ENCODE measurements at places on chromosomes 3 and 15. TPM values are rescaled to one million over a fixed set of nuclear protein-coding genes. Genes with fewer than 3 reads are reported as not detected.

The MON1A gene
- total RNA-seq = 9.8 TPM

The TMEM212 gene
- total RNA-seq = not detected

The ZKSCAN7 gene
- 2.7 TPM for total RNA-seq

The LRRC31 gene
- not detected for total RNA-seq

The GOLGA8T gene
- not detected for total RNA-seq

The P3H2 gene
- total RNA-seq = 3.3 TPM

The DNASE1L3 gene
- total RNA-seq = 5.1 TPM

The PPM1L gene
- 12.7 TPM for total RNA-seq

- no peak for DNase-seq
Measured at GRCh38 chr3:72144773-72145505, 360.0 kb upstream of the PROK2 start.

GRCh38 chr3:194982472-194982871 is 288.5 kb downstream of the XXYLT1 start:
- DNase-seq = no peak

- DNase-seq = no peak
Measured at GRCh38 chr3:36944641-36945270, at the start of gene TRANK1. Gene TRANK1 (minus strand): TSS chr3:36945054. CDS start chr3:36944809, 245 bp downstream.

DNA sequence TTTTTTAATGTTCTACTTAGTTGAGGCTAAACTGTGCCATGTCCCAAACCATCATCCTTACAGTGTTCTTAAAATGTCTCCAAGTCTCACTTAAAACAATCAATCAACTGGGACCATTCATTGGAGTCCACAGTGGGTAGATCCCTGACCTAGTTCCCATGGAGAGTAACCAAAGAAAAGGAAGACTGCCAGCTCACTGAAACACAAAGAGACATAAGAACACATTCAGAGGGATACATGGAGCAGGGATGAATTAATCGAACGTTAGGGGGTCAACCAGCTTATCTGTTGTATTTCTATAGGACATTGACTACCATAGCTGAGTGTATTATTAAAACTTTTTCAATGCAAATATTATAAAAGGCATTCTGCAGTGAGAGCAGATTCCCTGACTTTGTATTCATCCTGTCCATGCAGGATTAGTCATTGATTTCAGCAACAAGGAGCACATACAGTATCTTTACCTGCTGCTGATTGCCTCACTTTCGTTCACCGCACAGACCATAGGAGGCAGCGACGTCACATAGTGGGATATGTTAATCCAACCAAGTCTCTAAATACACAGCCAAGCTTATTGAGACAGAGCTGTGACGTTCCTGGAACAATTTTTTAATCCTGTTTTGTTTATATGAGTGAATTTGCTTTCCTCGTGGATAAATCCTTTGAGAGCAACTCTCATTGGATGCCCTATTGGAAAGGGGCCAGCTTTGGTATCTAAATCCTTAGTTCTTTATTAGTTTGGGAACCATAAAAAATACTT is 364.9 kb upstream of the RBMS3 start:
- DNase-seq = no peak

GRCh38 chr15:28051955-28052633 is 47.0 kb downstream of the OCA2 start:
- no peak for DNase-seq

GRCh38 chr15:22839046-22839695 is 705 bp downstream of the NIPA2 start:
- no peak for DNase-seq

GRCh38 chr3:33016846-33017405 is 65.5 kb downstream of the CCR4 start:
- no peak for DNase-seq

- DNase-seq = no peak
Measured at GRCh38 chr3:108489776-108490175, 20.6 kb downstream of the MYH15 start.

- peak; percentile 83 for DNase-seq
Measured at GRCh38 chr3:49717959-49718857, 1.3 kb downstream of the AMIGO3 start.
